ENCODE measurements at places on chromosomes 4 and X.

- no peak for DNase-seq
Observed at GRCh38 chr4:188268131-188268908, 129.1 kb downstream of the TRIML1 start.

DNA sequence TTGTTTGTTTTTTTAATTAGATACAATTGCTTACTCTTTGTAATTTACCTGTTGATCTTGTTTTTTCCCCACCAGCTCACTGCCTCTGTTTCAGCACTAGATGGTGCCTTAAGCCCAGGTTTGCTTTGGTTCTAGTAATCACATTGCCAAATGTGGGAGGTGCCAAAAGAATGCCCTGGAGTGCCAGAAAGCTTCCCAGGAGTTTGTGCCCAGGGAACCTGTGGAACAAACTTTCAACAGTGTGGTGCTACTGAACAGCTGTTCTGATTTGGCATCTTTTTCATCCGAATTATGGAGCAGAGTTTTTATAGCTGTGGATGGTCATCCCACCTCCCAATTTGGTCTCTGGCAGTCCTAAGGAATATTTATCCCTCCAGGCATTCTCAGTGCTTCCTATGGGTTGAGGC is 1000.7 kb downstream of the STIM2 start:
- DNase-seq = no peak

GRCh38 chr4:92064574-92064973 is 239.2 kb upstream of the GRID2 start:
- no peak for DNase-seq

DNA sequence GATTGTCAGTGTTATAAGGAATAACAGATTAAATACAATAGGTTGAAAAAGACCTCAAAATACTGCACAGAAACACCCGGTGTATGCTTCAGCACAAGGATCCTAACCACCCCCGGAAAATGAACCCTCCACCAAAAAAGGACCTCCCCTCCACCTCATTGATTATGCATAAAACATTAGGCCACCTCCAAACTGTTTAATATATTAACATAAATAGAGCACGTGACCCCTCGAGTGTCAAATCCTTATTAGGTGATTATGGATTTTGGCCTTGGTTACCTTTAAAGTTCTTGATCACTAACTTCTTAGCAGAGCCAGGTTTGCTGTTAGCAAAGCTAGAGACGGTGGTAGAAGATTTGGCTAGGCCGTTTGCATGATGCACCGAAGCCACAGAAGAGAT is 958 bp downstream of the CUL4B start:
- DNase-seq = no peak

GRCh38 chr4:40337051-40337450 is 1.9 kb downstream of the CHRNA9 start:
- no peak for DNase-seq

DNA sequence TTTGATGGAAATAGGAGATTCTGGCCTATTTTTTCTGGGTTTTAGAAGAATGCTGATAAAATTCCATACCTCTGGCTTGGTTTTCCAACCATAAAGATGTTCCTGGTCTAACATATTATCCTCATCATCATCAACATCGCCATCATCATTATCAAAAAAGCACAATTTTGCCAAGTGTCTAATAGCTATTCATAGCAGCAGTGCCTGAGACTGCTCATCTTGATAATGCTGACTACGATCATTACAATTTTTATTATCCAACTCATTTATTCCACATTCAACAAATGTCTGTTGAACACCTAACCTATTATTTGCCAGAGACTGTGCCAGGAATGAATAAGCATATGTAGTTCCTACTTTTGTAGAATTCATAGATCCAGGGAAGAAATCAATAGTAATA is 303.5 kb upstream of the GATB start:
- no peak for DNase-seq

DNA sequence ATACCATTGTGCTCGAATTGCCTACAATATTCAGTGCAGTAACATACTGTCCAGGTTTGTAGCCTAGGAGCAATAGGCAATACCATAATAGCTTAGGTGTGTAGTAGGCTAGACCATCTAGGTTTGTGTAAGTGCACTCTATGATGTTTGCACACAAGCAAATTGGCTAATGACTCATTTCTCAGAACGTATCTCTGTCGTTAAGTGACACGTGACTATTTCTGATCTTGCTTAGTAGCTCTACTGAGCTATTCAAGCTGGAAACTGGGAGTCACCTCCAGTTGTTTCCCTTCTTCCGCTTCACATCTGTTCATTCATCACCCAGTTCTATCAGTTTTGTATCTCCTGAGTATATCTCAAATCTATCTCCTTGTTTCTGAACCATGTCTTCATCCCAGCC is 86.1 kb downstream of the HNRNPD start:
- no peak for DNase-seq

GRCh38 chr4:56607926-56608325 is 73.2 kb downstream of the HOPX start:
- no peak for DNase-seq

DNA sequence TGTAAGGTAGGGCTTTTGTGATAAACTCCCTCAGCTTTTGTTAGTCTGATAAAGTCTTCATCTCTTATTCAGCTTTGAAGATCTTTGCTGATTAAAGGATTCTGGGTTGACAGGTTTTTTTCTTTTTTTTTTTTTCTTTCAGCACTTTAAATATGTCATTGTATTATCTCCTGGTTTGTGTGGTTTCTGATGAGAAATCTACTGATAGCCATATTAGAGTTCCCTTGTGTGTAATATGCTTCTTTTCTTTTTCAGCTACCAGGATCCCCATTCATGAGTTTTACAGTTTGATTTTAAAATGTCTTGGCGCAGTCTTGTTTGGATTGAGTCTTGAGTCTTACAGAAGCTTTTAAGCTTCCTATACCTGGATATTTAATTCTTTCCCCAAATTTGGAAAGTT is 504.5 kb downstream of the TLL1 start:
- DNase-seq = no peak

DNA sequence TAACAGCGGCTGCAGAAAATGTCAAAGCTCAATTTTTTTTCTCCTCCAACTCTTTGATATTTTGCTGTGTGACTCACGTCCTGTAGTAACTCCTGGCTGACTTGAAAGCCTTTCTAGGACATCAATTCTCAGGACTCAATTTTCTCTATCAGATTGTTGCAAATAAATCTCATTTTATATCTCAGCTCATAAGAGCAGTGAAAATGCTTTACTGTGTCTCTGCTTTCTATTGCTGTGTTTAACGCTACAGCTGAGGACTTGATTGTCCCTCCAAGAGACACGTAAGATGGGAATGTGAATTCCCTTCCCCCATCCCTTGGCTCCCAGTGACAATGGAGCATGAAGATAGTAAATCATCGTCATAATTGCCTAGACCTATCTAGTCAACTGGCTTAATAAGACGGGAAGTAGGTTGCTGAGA is 20.5 kb upstream of the CBR4 start:
- DNase-seq = no peak

DNA sequence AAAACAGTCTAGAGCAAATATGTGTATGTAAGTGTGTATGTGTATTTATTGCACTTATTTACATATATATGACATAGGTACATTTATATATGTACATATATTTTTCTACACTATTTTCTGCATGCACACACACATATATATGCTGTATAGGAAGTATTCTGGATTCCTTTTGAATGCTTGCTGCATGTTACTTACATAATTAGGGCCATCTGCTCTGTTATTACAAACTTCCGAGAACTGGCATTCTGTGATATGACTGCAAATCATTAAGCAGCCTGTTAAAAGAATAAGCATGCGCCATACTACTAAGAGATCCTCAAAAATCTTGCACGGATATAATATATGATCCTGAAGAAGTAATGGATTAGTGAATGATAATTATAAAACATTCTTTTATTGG is 1157.6 kb upstream of the TENM3 start:
- no peak for DNase-seq

- no peak for DNase-seq
Observed at GRCh38 chr4:83866834-83867621, 331.1 kb downstream of the GPAT3 start.

- DNase-seq = no peak
Observed at GRCh38 chr4:47551682-47552081, 66.6 kb downstream of the ATP10D start.

DNA sequence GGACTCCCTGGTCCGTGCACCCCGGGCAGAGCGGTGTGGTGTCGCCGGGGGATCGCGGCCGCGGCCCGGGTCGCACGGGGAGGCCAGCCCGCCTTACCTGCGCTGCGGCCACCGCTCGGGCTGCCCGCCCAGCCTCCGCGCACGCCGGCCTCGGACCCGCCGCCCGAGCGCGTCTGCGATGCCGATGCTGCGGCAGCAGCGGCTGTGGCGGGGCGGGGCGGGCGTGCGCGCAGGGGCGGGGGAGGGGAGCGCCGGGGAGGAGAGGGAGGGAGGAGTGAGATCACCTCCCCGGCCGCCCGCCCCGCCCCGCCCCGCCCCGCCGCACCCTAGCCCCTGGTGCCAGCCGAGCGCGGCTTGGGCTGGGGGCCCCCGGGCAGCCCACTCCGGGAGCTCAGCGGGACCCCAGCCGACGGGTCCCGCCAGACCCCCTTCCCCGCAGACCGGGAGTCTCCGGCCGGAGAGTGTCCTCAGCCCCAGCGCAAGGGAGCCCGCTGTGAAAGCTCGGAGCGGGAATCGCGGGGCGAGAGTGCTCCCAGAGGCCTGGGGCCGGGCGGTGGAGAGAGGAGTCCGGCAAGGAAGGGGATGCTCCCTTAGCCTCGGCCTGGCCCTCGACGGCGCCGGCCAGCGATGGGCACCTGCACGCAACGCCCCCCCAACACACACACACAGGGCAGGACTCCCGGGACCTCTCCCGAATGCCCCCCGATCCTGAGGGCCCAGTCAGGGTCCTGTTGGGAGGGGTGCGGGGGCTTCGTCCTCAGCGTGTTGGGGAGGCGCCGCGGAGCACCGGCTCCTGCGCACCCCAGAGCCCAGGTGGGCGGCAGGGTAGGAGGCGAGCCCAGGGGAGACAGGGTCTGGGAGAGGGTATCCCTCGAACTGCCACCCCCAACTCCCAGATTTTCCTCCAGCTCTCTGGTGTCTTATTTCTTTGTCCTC is at the start of gene L1CAM:
Gene L1CAM, minus strand, starts transcription at position 206 of the 936 bp plus-strand sequence. CDS start 10,337 bp downstream, outside the sequence.
- DNase-seq = no peak
